ENCODE measurements at places on chromosomes 7 and 10.

GRCh38 chr7:69982197-69982596 is 383.9 kb downstream of the AUTS2 start:
- DNase-seq: no peak

GRCh38 chr7:18521945-18522566 is 26.5 kb downstream of the HDAC9 start:
- DNase-seq: no peak

DNA sequence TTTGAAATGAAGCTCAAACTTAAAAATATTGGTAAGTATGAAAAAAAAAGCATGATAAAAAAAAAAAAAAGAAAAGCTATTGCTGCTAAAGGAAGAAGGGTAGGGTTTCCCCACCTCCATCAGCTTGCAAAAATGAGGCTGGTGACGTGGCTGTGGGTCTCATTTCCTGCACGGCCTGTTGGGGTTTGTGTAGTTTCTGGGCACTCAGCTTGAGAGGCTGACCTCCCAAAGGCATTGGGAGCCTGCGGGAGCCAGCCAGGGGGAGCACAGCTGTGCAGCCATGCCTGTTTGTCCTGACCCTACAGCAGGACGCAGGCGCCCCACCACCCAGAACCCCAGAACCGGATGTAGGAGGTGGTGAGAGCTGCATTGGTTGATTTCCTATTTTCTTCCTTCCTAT is 48.8 kb upstream of the CARD11 start:
- DNase-seq: no peak

GRCh38 chr7:111357691-111358090 is 204.6 kb downstream of the IMMP2L start:
- peak; percentile 25 for DNase-seq

DNA sequence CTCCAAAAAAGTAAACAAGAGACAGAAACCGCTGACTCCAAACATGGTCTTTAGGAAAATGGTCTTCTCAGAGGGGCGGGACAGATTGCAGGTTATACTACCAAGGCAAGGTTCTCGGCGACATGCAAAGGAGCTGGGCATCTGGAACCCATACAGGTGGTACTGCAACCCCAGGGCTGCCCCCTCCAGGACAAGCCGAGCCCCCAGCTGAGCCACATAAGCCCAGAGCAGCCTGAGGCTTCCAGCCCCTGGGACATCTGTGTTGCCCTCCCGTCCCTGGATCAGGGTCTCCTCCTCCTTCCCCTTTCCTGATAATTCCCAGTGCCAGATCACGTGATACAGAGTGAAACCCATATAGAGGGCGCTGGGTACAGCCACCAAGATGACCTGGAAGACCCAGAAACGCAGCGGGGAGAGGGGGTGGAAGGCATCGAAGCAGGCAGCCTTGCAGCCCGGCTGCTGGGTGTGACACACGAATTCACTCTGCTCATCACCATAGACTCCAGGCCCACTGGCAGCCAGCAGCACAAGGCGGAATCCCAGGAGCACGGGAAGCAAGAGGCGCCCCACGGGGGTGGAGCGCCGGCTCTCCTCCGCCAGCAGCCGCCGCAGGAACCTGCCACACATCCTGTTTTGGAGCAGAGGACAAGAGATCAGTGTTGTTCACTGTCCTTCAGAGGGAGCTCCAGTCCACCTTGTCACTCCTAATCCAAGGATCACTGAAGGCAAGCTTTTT is at the start of gene GJC3:
Gene GJC3 (minus strand): TSS at position 627 of the 736 bp plus-strand sequence. CDS start 0 bp downstream, at position 627.
- no peak for DNase-seq

- DNase-seq: peak; percentile 76
Measured at GRCh38 chr10:95242581-95243317, 48.1 kb downstream of the PDLIM1 start.

DNA sequence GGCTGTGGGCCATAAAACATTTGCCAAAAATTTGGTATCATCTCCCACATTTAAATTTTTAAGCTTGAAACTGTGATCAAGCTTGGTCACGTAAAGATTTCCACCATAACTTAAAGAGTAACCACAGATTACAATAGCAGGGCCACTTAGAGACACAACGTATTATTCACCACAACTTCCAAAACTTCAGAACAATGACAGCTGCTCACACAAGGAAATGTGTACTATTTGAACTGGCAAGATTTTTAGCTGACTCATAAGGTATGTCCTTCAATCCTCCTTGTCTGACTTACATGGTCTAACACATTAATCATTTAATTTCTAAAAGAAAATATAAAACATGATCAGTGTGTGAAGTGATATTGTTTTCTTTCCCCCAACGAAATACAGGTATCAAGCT is 234.5 kb downstream of the PARD3 start:
- DNase-seq: peak; percentile 75

GRCh38 chr10:18332048-18332447 is 191.8 kb downstream of the CACNB2 start:
- DNase-seq: no peak

GRCh38 chr7:130708001-130708400 is 21.7 kb upstream of the TSGA13 start:
- DNase-seq: no peak

GRCh38 chr10:5293691-5294550 is 70.8 kb upstream of the UCN3 start:
- DNase-seq: peak; percentile 51

DNA sequence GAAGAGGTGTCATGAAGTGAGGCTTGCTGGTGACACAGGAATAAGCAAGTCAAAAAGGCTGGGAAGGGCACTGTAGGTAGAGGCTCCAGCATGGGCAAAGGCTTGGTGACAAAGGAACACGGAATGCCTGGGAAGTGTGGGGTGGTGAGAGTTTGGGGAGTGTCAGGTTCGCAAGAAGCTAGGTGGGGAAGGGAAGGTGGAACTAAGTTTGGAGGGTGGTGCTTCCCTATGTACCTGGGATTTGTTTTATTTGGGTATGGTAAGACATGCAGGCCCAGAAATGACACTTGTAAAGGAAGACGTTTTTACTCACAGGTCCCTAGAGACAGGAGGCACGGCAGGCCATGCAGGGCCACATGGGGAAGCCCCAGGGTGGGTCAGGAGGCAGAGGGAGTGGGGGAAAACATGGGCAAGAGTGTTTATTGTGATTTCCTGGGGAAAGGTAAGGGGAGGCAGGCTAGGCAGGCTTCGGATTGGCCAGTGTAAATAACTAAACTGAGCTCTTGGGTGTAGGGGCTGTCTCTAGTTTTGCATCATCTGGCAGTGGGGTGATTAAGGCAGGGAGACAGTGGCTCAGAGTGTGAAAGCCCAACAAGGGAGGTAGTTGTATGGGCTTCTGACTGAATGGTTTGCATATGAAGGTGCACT is 52.1 kb downstream of the SH2D4B start:
- DNase-seq: no peak

DNA sequence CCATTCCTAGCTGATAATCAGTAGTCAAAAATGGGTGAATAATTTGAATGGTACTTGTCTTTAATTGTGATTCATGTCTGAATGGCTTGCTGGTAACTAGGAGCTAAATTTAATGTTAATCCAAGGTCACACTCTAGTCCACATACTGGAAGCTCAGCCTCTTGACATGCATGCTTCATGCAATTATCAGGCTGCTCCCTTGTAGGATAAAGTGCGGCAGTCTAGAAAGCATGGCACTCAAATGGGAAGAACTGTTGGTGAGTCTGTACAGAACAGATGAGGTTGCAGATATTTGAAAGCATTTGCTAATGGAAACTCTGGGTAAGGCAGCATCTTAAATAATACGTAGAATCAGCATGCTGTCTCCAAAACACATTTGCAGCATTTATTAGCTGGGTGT is 499.4 kb downstream of the AUTS2 start:
- DNase-seq: no peak

DNA sequence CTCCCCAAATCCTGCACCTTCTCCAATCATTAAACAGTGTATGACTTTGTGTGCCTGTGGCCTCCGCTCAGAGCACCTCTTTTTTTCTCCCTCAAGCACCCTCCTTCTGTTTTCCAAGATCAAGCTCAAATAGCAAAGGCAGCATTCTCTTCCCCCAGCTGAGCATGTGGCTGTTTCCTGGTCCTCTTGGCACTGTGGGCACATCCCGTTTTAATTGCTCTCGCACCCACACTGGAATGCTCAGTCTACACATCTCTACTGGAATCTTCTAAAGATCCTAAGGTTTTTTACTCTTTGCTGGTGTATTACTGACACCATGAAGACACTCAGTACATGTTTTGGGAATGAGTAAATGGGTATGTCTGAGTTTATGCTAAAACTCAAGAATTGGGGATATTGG is 107.4 kb downstream of the WDFY4 start:
- DNase-seq: no peak

DNA sequence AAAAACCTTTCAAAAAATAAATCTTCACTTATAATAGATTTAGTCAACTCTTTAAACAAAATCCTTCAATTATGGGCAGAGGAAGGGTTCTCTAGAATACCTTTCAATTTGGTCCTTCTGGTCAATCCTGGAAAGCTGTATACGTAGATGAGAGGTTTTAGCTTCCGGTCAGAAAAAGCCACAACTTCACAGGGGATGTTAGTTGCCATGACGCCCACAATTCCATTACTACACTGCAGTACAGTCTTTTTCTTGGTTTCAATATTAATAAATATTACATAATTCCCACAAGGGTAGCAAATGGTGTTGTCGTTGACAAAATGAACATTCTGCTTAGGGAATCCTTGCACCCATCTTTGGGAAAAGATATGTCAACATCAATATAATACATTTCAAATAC is 1.7 kb downstream of the CFAP43 start:
- DNase-seq: no peak

- DNase-seq: no peak
Measured at GRCh38 chr10:36385693-36386092, 739.7 kb upstream of the ANKRD30A start.

GRCh38 chr10:116899626-116900025 is 50.3 kb downstream of the ENO4 start:
- no peak for DNase-seq

- peak; percentile 56 for DNase-seq
Measured at GRCh38 chr7:29146057-29146706, at the start of gene CPVL. Gene CPVL (minus strand): TSS chr7:29146537. CDS start chr7:29121061, 25,476 bp downstream.

- DNase-seq: no peak
Measured at GRCh38 chr10:122561212-122561611, 658 bp downstream of the DMBT1 start.

DNA sequence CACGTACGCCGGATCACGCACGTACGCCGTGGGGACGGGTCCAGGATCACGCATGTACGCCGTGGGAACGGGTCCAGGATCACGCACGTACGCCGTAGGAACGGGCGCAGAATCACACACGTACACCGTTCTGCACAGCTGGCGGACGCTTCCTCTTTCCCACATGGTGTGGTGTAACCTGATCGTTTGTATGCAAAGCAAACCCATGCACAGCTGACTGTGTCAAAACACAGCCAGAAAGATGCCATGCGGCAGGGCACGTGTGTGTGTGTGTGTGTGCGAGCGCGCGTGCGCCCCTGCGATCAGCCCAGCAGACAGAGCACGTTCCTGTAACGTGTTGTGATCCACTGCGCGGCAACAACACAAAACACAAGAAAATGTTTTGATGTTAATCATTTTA is 573.6 kb downstream of the DNAJB6 start:
- DNase-seq: no peak

DNA sequence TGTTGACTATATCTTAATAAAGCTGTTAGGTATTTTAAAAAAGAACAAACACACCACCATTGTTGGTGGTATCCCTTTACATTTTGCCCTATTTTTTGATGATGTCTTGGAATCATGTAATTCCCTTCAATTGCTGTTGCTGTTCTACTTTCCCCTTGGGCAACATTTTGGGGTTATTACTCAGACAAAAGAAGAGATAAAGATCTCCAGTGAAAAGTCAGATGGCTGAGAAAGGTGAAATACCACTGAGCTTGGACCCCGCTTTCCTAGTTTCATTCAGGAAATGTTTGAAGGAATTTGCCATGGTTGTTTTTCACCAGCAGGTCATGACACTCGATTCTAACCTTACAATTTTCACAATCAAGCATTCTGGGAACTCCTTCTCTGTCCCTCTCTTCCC is 84.6 kb downstream of the MACC1 start:
- DNase-seq: no peak
